Choroid plexus epithelial cell (primary cell): ENCODE measurements at places on chromosomes 11 and 22.

GRCh38 chr11:46235777-46236688, 41.4 kb upstream of the CREB3L1 start:
- peak; percentile 68 for DNase-seq

DNA sequence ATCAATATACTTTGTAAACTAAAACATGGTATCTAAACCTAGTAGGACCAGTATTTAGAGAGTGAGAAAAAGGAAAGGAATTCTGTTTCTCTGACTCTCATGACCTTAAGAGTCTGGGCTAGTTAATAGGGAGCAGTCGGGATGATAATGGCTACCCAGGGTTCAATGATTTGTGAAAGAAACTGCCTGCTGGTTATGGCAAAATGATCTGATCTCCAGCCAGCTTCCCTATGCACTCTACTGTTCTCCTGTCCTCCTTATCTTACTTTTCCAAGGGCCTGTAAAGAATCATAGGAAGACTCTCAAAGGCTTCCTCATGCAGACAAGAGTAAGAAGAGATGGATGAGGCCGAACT, 193.1 kb upstream of the PITPNB start:
- DNase-seq, result no peak

DNA sequence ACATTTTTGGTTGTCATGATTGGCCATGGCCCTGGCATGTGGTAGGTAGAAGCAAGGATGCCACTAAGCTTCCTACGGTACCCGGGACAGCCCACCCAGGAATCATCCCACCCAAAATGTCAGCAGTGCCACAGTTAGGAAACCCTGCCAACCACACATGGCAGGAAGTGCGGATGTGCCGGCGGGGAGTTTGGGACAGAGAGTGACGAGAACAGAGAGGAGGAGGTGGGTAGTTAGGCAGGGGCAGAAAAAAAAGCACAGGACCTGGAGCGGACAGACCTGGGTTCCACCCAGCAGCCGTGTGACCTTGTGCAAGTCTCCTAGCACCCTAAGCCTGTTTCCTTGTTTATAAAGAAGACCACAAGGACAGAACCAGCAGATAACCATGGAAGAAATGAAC, 3.3 kb downstream of the SPI1 start:
- DNase-seq, result no peak

GRCh38 chr22:41302021-41302767, 869 bp downstream of the ZC3H7B start:
- no peak for DNase-seq

GRCh38 chr22:20776624-20777405, 2.9 kb downstream of the SERPIND1 start:
- DNase-seq, result no peak

DNA sequence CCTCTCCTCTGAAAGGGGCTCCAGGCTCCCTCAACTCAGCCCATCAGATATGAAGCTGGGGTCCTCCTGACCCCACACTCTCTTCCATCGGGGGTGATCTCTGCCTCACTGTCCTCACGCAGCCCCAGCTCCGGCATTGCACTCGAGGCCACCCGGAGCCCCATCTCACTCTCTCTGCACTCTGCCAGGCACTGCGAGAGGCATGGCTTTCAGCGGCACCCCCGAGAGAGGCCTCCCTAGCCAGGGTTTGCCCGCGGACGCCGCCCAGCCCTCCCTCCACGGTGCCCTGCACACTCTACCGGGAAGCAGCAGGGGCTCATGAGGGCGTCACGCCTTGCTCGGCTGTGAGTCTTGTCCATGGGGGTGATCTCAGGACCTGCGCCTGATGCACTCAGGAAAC, 436.2 kb downstream of the BRD1 start:
- DNase-seq, result no peak

DNA sequence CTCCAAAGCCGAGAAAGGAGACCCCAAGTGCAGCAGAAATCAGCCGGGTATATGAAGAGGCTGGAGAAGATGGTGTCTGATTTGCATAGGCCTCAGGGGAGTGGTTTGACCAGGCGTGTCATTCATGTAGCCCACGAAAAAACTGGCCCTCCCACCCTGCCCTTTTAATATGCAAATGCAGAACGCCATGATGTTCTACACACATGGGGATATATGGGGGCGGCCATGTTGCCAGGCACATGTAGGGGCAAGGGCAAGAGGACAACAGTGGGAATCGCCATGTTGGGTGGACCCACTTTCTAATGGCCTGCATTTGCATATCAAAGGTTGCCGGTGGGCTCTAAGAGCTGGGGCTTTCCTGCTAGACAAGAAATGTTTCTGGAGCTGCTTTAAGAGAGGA, 86.4 kb downstream of the ISX start:
- DNase-seq, result no peak

DNA sequence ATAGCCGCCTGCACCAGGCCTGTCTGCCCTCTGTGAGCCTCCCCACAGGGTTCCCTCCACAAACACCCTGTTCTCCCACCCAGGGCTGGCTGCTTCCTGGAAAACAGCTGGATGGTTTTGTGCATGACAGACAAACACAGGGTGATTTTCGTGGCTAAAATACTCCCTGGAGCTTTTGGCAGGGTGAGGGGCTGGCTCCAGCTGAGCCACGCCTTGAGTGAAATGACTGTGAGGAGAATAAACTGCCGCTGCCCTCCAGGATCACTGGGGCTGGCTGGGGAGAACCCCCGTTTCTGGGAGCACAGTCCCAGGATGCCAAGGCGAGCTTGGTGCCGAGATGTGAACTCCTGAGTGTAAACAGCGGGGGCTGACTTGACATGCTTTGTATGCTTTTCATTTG, 20.3 kb upstream of the PPP6R3 start:
- DNase-seq, result peak; percentile 81
